Vagina (tissue), 2 donors: ENCODE measurements at places on chromosomes 7 and 10. TPM values are rescaled to one million over a fixed set of nuclear protein-coding genes. Genes with fewer than 3 reads are reported as not detected.

DNA sequence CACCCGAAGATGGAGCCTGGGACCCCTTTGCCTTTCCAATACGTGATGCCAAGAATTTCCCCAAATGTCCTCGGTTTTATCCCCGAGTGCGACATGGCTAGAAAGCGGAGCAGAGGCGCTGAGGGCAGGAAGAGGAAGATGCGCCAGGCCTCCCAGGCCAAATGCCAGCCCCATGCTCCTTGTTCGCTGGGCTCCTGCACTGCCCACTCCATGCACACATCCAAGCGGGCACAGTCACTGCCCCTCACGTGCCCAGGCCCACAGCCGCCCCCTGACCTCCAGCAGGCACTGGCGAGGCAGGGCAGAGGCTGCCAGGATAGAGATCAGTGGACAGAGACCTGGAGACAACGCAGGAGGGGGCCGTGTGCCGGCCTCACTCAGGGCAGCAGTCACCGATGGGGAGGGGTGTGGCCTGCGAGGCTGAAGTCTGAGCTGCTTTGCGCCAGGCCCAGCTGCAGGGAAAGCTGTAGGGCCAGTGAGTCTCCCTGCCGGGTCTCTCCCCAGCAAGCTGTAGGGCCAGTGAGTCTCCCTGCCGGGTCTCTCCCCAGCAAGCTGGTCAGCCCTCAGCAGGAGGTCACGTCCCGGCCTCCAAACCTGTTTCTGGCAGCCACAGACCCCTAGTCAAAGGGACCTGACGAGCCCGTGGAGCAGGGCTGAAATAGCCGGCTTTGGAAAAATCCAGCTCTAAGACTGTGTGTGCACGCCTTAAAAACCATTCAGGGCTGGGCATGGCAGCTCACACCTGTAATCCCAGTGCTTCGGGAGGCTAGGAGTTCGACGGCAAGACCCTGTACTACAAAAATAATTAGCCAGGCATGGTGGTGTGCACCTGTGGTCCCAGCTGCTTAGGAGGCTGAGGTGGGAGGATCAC lies 100.6 kb upstream of the DIP2C start:
- peaks cover 22% of the 10 kb centered on the region for H3K4me1 ChIP-seq
- H3K27me3 ChIP-seq, result no peaks in the 10 kb centered on the region
- no peak overlapping the region for H3K27ac ChIP-seq
- H3K4me3 ChIP-seq, result peak overlapping the region; percentile 46
- H3K36me3 ChIP-seq, result no peaks in the 10 kb centered on the region

DNA sequence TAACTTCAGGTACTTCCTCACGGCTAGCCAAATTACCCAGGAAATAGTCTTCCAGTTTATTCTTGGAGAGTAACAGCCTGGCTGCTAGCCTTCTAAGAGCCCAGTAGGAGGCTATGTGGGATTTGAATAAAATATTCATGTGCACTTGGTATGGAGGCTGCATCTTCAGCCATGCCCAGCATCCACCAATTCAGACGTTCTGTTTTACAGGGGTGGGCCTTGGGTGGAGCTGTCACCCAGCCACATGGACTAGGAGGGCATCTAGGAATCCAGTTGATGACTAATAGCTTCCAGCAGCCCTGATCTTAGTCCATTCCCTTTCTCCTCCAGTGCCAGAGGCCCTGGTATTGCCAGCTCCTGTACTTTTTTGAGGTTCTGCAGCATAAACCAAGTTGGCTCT lies 66.3 kb upstream of the ZRANB1 start:
- no peaks in the 10 kb centered on the region for H3K4me1 ChIP-seq
- no peaks in the 10 kb centered on the region for H3K27me3 ChIP-seq

DNA sequence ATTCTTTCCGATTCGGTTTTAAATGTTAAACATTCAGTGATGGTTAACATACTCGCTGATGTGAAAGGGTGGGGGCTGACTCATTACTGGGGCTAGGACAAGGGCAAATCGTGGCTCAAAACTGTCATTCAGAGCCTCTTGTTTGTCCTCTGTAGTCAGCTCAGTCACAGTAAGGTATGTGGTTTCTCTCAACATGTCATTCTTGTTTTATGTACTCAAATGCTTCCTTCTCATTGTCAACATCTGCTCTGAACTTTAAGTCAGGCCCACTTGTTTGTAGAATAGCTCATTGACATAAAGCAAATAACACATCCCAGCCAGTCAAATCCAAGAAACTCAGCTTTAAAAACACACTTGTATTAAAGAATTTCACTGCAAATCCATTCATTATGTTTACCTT lies 7.3 kb downstream of the SLC16A9 start:
- no peaks in the 10 kb centered on the region for H3K36me3 ChIP-seq
- H3K4me1 ChIP-seq, result peaks cover 6% of the 10 kb centered on the region
- no peak overlapping the region for H3K4me3 ChIP-seq
- H3K27ac ChIP-seq, result no peak overlapping the region
- no peaks in the 10 kb centered on the region for H3K27me3 ChIP-seq

- H3K27ac ChIP-seq, result no peak overlapping the region
- no peak overlapping the region for H3K4me3 ChIP-seq
- no peak for DNase-seq
- no peaks in the 10 kb centered on the region for H3K36me3 ChIP-seq
- H3K4me1 ChIP-seq, result peaks cover 10% of the 10 kb centered on the region
- H3K27me3 ChIP-seq, result no peaks in the 10 kb centered on the region
Observed at GRCh38 chr7:106619213-106619612, 41.7 kb downstream of the CCDC71L start.

GRCh38 chr7:105267244-105267643 lies 121.5 kb downstream of the SRPK2 start:
- H3K4me1 ChIP-seq, result peaks cover 41% of the 10 kb centered on the region
- no peak for DNase-seq
- H3K27ac ChIP-seq, result peak overlapping the region; percentile 82
- no peaks in the 10 kb centered on the region for H3K36me3 ChIP-seq

DNA sequence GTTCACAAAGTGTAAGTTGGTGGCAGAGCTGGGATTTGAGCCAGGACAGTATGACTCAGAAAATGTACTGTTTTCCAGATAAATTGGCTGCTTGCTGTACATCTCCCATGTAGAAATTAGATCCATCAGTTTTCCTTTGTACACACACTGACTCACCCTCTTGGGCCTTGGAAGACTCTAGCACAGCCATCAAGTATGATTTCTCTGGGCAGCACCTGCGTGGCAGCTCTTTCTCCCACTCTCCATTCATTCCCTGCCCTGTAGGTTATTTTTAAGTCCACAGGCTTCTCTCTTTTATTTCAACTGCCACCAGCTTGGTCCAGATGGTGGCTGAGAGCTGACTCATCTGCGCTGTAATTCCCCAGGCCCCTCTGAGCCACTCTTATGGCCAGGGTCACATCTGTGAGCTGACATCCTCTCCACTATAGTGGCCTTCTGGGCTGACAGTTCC lies 28.3 kb upstream of the SDK1 start:
- no peaks in the 10 kb centered on the region for H3K27me3 ChIP-seq
- no peaks in the 10 kb centered on the region for H3K36me3 ChIP-seq
- H3K4me1 ChIP-seq, result peaks cover 11% of the 10 kb centered on the region
- no peak overlapping the region for H3K4me3 ChIP-seq
- peak overlapping the region; percentile 6 for H3K27ac ChIP-seq

DNA sequence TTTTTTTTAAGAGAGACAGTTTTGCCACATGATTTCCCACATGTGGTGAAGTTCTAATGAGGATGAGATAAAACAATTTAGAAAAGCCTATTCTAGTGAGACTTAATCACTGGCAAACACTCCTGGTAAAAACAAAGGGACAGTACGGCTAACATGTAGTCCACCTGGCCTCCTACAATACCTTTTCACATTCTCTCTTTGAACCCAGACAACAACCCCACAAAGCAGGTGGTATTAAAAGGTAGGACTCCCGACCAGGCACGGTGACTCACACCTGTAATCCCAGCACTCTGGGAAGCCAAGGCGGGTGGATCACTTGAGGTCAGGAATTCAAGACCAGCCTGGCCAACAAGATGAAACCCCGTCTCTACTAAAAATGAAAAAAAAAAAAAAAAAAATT lies 12.4 kb downstream of the PARD3 start:
- no peaks in the 10 kb centered on the region for H3K27me3 ChIP-seq
- peaks cover 29% of the 10 kb centered on the region for H3K4me1 ChIP-seq
- no peak overlapping the region for H3K4me3 ChIP-seq
- H3K36me3 ChIP-seq, result no peaks in the 10 kb centered on the region
- H3K27ac ChIP-seq, result no peak overlapping the region

- no peak overlapping the region for H3K27ac ChIP-seq
- no peak overlapping the region for H3K4me3 ChIP-seq
- no peak for DNase-seq
- H3K4me1 ChIP-seq, result peaks cover 4% of the 10 kb centered on the region
- H3K36me3 ChIP-seq, result no peaks in the 10 kb centered on the region
Observed at GRCh38 chr10:12792889-12793556, 208.5 kb downstream of the CCDC3 start.

DNA sequence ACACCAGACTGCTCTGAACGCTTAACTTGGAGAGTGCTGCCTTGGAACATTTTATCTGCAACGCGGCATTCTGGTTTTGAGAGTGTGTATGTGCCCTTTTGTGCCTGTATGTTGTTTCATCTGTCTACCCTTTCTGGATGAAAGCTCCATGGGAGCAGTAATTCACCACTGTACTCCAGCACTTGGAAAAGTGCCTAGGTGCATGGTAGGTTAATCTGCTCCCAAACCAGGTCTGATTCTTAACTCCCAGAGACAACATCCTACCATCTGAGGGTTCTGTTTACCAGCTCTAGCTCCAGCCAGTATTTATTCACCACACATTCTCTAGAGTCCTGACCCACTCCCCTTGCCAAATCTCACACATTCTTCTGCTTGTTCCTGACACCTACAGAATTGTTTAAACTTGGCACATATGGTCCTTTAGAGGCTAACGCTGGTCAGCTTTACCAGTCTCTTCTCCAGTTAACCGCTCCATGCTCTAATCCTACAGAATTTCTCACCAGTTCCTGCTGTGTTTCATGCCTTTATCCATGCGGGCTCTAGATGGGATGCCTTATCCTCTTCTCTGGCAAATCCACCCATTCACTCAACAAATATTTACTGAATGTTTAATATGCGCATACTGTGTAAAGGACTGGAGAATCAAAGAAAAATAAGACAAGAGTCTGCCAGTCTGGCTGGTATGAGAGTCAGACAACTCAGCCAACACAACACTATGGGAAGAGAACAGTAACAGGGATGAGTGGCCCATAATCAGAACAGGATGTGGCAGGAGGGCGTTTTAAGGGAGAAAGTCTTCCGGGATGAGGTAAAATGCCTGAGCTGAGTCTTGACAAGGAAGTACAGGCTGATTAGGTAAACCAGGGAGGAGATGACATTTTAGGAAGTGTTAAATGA lies 46.3 kb downstream of the MTPN start:
- DNase-seq, result no peak
- H3K4me3 ChIP-seq, result no peak overlapping the region
- H3K27me3 ChIP-seq, result no peaks in the 10 kb centered on the region
- peaks cover 9% of the 10 kb centered on the region for H3K4me1 ChIP-seq
- H3K36me3 ChIP-seq, result peaks cover 11% of the 10 kb centered on the region

DNA sequence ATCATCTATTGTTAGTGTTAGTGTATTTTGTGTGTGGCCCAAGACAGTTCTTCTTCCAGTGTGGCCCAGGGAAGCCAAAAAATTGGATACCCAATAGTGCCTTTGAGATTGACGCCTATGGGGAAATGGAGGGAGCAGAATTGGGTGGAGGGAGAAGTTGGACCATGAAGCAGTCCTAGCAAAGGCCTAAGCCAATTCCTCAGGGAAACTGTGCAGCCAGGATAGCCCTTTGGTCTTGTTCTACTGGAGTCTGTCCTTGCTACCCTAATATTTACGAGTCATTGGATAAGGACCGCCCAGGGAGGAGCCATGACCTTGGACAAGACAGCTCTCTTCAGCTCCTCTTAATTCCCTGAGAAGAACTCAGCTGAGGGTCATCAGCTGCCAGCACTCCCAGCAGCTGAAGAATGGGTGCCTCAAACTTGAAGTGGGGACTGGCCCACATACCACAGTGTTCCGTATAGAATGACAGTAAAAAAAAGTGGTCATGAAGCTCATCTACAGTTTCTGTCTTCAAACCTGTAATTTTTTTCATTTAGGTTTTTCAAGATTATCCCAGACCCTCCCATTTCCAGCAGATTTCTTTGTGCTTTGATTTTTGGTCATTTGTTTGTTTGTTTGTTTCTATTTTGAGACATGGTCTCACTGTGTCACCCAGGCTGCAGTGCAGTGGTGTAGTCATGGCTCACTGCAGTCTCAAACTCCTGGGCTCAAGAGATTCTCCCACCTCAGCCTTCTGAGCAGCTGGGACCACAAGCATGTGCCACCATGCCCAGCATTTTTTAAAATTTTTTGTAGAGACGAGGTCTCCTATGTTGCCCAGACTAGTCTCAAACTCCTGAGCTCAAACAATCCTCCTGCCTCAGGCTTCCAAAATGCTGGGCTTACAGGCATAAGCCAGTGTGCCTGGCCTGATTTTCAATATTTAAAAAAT lies 81.2 kb downstream of the C1GALT1 start:
- DNase-seq, result no peak
- H3K27me3 ChIP-seq, result no peaks in the 10 kb centered on the region
- no peaks in the 10 kb centered on the region for H3K36me3 ChIP-seq

DNA sequence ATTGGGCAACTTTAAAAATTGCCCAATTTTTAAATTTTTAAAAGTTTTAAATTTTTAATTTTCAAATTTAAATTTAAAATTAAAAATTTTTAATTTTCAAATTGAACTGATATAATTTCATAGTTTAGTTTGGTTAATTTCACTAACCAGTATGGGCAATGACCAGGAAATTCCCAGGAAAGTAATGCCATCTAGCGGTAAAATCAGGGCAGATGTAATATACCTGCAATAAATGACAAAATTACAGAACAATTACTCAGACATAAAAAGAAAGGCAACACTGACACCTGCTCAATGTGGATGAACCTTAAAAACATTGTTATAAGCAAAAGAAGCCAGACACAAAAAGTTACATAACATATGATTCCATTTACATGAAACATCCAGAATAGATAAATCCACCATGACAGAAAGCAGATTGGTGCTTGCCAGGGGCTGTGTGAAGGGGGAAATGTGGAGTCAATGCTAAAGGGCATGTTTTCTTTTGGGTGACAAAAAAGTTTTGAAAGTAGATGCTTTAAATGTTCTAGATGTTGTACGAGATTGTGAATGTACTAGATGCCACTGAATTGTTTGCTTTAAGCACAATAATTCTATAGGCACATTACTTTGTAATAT lies 28.6 kb upstream of the SLC16A12 start:
- no peaks in the 10 kb centered on the region for H3K36me3 ChIP-seq
- H3K27ac ChIP-seq, result no peak overlapping the region
- no peak for DNase-seq
- no peak overlapping the region for H3K4me3 ChIP-seq
- H3K27me3 ChIP-seq, result no peaks in the 10 kb centered on the region

DNA sequence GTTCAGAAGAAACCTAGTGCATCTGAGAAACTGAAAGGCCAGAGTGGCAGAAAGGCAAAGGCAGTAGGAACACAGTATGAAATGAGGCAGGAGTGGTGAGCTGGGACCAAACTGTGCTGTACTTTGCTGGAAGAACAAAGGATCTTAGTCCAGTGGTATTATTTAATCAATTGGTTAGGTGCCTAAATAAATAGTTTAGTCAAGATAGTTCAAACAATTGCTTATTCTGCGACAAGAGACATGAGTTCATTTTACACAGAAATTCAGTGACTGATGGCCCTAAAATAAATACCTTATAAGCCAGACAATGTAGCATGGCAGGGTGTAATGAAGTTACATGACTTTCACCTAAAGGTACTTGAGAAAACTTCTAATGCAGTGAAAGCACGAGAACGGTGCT lies 181.8 kb upstream of the LRRN3 start:
- H3K4me3 ChIP-seq, result no peak overlapping the region
- no peak for DNase-seq
- H3K4me1 ChIP-seq, result no peaks in the 10 kb centered on the region
- H3K36me3 ChIP-seq, result no peaks in the 10 kb centered on the region
- H3K27me3 ChIP-seq, result no peaks in the 10 kb centered on the region
- no peak overlapping the region for H3K27ac ChIP-seq

The CHST12 gene
- 26.3 TPM for total RNA-seq

The CHRM2 gene
- 1.2 TPM for total RNA-seq

The TRIM73 gene
- 7.4 TPM for total RNA-seq

The ACTR3C gene
- total RNA-seq, result 24.1 TPM

The TMEM72 gene
- not detected for total RNA-seq

The SFTPA1 gene
- total RNA-seq, result 2.9 TPM
